ENCODE measurements at places on chromosomes 5 and 9. TPM values are rescaled to one million over a fixed set of nuclear protein-coding genes. Genes with fewer than 3 reads are reported as not detected.

Gene HAVCR2
- 30.9 TPM for total RNA-seq

Gene MYMK
- not detected for total RNA-seq

DNA sequence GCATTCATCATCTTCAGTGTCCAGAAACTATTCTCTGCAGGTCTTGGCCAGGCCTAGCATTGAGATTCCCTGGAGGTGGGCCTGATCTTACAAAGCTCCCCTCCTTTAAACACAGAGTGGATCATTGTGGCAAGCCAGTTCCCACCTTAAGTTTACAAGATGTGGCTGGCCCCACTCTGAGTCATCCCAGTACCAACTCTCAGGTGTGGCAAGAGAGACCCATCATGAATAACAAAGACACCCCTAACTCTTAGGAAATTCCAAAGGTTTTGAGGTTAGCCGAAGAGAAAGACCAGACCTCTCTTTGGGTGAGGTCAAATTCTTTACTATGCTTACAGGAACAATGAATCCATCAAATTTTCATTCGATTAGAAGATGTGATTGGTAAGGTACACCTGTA is 78.2 kb downstream of the RFK start:
- no peak overlapping the region for H3K4me3 ChIP-seq
- H3K4me1 ChIP-seq, result no peaks in the 10 kb centered on the region
- no peak overlapping the region for H3K27ac ChIP-seq
- H3K27me3 ChIP-seq, result peaks cover 1% of the 10 kb centered on the region

DNA sequence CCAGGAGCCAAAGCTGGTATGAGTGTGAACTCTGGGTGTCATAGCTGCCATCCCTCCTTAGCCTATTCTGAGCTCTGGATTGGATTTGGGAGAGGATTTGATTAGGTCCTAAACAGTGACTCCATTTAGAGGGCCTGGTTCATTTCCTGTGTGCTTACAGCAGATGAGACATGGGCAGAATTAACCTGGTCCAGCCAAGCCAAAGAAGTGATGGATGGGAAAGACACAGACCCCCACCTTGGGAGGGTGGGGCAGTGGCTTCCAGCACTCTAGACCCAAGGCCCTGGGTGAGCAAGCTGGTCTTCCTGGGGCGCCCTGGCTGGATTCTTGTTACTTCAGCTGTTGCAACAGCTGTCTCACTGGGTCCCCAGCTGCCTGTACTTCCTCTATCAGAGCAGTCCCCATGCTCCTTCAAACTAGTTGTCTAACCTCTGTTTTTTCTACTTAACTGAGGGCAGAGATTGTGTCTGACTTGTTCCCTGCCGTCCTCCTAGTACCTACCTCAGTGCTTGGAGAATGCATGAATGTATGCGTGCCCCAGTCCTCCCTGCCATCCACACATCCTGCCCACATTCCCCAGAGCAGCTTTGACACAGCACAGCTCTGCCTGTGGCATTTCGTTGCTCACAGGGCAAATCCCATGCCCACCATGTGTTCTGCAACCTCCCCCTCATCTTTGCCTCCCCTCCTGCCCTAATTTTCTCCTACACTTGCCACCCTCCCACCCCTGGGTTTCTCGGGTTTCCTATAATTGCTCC is 115.9 kb downstream of the RGS3 start:
- H3K4me1 ChIP-seq, result peaks cover 75% of the 10 kb centered on the region
- peaks cover 24% of the 10 kb centered on the region for H3K36me3 ChIP-seq

Gene MRPL50
- 10.2 TPM for total RNA-seq

Gene HARS2
- total RNA-seq, result 34.2 TPM

- H3K27me3 ChIP-seq, result no peaks in the 10 kb centered on the region
- no peak overlapping the region for H3K4me3 ChIP-seq
- no peaks in the 10 kb centered on the region for H3K4me1 ChIP-seq
- no peaks in the 10 kb centered on the region for H3K36me3 ChIP-seq
- H3K27ac ChIP-seq, result no peak overlapping the region
These were observed 1.0 kb downstream of the ZDHHC11 start for GRCh38 chr5:849651-850301.

GRCh38 chr9:33106827-33107621 is 30.6 kb upstream of the SMU1 start:
- H3K27me3 ChIP-seq, result no peaks in the 10 kb centered on the region
- H3K27ac ChIP-seq, result no peak overlapping the region
- DNase-seq, result no peak
- H3K4me3 ChIP-seq, result no peak overlapping the region
- H3K4me1 ChIP-seq, result no peaks in the 10 kb centered on the region
- H3K36me3 ChIP-seq, result peaks cover 2% of the 10 kb centered on the region

Gene NEUROG1
- not detected for total RNA-seq

- no peak overlapping the region for H3K27ac ChIP-seq
- no peak overlapping the region for H3K4me3 ChIP-seq
- peaks cover 20% of the 10 kb centered on the region for H3K4me1 ChIP-seq
- DNase-seq, result no peak
- H3K27me3 ChIP-seq, result peaks cover 7% of the 10 kb centered on the region
These were observed 4.4 kb upstream of the SSBP2 start for GRCh38 chr5:81755320-81755719.

- H3K27me3 ChIP-seq, result no peaks in the 10 kb centered on the region
- H3K36me3 ChIP-seq, result peaks cover 60% of the 10 kb centered on the region
- H3K4me1 ChIP-seq, result peaks cover 4% of the 10 kb centered on the region
- DNase-seq, result no peak
- no peak overlapping the region for H3K4me3 ChIP-seq
These were observed 124.9 kb downstream of the TTC39B start for GRCh38 chr9:15182101-15182551.

- peaks cover 2% of the 10 kb centered on the region for H3K36me3 ChIP-seq
- H3K27ac ChIP-seq, result no peak overlapping the region
- H3K27me3 ChIP-seq, result peaks cover 13% of the 10 kb centered on the region
These were observed 48.3 kb upstream of the HRH2 start for GRCh38 chr5:175609526-175609925.

Gene PRXL2C
- total RNA-seq, result 5.0 TPM

GRCh38 chr5:138752951-138753793 is at the start of gene CTNNA1:
Gene CTNNA1 (plus strand): TSS chr5:138753425. CDS start chr5:138781925, 28,500 bp downstream.
- H3K4me3 ChIP-seq, result peak within 1 kb of the TSS; percentile 75
- peak; percentile 40 for DNase-seq
- H3K4me1 ChIP-seq, result peaks cover 20% of the 10 kb centered on the region
- peak within 1 kb of the TSS; percentile 41 for H3K27ac ChIP-seq
- H3K27me3 ChIP-seq, result peaks cover 60% of the 10 kb centered on the region

GRCh38 chr9:77848404-77848803 is 183.2 kb downstream of the GNAQ start:
- H3K27me3 ChIP-seq, result no peaks in the 10 kb centered on the region
- no peaks in the 10 kb centered on the region for H3K36me3 ChIP-seq
- H3K4me3 ChIP-seq, result no peak overlapping the region
- no peak overlapping the region for H3K27ac ChIP-seq
- no peak for DNase-seq
- peaks cover 20% of the 10 kb centered on the region for H3K4me1 ChIP-seq

GRCh38 chr9:127396253-127396807 is 639 bp upstream of the SLC2A8 start:
- no peak overlapping the region for H3K27ac ChIP-seq
- H3K36me3 ChIP-seq, result no peaks in the 10 kb centered on the region
- peak overlapping the region; percentile 56 for H3K4me3 ChIP-seq

Gene PDLIM4
- not detected for total RNA-seq

Gene SH3TC2
- total RNA-seq, result not detected

- peak overlapping the region; percentile 89 for H3K27ac ChIP-seq
- H3K27me3 ChIP-seq, result no peaks in the 10 kb centered on the region
- H3K4me3 ChIP-seq, result peak overlapping the region; percentile 72
- peaks cover 91% of the 10 kb centered on the region for H3K4me1 ChIP-seq
These were observed 14.8 kb downstream of the AKNA start for GRCh38 chr9:114372921-114373448.

DNA sequence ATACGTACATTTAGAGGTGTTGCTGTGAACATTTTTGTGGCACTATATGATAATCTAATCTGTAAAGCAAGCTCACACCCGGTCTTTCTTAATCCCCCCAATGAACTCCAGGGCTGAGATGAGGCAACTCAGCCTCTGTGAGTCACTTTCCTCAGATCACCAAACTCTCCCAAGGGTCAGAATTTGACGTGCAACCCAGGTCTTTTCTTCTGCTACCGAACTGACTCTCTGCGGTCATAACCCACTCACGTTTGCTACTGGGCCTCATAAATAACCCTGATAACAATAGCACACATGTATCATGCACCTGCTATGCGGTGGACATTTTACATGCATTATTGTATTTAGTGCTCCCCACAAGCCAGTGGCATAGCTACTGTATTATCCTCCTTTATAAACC is 153.1 kb downstream of the DROSHA start:
- peaks cover 3% of the 10 kb centered on the region for H3K27me3 ChIP-seq
- no peaks in the 10 kb centered on the region for H3K4me1 ChIP-seq
- H3K27ac ChIP-seq, result no peak overlapping the region
- no peaks in the 10 kb centered on the region for H3K36me3 ChIP-seq
- no peak for DNase-seq
- H3K4me3 ChIP-seq, result no peak overlapping the region

DNA sequence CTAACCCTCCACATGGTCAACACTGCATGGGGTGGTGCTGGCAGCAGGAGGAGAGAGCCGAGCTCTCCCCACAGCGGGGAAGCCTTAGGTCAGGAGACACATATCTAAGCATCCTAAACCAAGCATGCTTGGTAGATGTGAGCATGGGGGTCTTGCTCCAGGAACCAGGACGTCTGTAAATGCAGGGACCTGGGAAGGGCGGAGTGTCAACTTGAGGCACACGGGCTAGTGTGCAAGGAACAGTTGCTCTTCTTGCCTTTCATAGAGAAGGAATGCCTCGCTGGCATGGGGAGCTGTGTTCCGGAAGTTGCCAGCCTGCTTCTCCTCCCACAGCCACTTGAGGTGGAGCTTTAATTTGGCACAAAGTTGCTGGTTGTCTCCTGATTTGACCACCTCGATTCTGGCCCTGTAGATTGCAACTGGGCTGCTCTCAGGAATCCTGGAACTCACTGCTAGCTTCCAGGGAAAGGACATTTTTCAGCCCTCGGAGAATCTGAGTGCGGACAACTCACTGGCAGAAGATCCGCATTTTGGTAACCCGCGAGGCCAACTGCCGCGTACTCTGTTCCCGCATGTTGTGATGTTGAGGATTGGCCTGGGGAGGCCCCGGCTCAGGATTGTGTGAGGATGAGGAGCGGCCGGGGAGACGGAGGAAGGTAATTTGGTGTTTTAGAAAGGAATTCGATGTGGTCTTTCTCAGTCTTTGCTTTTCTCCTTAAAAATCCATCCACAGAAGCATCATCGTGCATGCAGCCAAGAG is 370.3 kb upstream of the IRX1 start:
- no peak for DNase-seq
- no peaks in the 10 kb centered on the region for H3K27me3 ChIP-seq
- H3K4me1 ChIP-seq, result no peaks in the 10 kb centered on the region
- H3K36me3 ChIP-seq, result no peaks in the 10 kb centered on the region
- H3K27ac ChIP-seq, result no peak overlapping the region

- H3K27me3 ChIP-seq, result no peaks in the 10 kb centered on the region
- H3K27ac ChIP-seq, result no peak overlapping the region
- H3K36me3 ChIP-seq, result no peaks in the 10 kb centered on the region
- H3K4me3 ChIP-seq, result no peak overlapping the region
- H3K4me1 ChIP-seq, result no peaks in the 10 kb centered on the region
These were observed 39.7 kb downstream of the SUB1 start for GRCh38 chr5:32625106-32625505.

DNA sequence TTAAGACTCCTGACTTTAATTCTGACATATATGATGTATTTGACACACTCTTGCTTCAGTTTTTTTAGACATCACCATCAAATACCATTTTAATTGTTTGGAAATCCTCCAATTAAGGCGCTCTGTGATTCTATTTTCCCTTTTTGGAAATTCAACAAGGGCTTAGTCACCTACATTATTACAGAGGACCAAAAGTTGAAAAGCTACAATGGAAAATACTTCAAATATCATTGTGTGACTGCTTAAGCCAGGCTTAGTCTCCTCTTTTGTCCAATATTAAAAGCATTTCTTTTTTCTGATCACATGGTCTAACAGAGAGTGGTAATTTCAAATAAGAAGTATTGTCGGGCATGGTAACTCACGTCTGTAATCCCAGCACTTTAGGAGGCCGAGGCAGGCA is 160.3 kb downstream of the CEMIP2 start:
- H3K4me1 ChIP-seq, result no peaks in the 10 kb centered on the region
- no peaks in the 10 kb centered on the region for H3K36me3 ChIP-seq
- H3K27ac ChIP-seq, result no peak overlapping the region
- peaks cover 3% of the 10 kb centered on the region for H3K27me3 ChIP-seq
- DNase-seq, result no peak

DNA sequence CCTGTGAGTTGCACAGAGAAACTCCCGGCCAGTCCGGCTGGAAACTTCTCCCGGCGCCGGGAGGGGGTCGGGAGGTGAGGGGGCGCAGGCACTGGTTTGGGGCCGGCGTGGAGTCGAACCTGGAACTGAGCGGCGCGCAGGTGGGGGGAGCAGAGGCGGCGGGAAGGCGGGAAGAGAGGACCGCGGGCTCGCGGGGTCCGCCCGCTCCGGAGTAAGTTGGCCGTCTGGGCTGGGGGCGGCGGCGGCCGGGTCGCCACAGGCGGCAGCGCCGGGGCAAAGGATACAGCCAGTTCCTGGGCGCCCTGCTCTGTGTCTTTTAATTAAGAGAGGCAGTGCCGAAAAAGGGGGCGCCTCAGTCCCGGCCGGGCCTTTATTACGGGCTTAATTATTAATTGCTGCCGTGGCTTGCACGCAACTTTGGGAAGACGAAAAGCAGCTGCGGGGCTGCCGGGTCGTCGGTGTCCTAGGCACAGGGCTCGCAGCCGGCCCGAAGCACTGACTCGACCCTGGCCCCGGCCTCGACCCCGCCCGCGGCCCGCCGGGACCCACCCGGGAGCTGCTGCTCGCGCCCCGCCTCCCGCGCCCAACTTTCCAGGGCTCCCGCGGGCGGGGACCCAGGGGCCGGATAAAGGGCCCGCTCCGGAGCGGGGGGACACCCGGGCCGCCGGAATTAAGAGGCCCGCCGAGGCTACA is 1.1 kb downstream of the NTNG2 start:
- peak overlapping the region; percentile 83 for H3K4me3 ChIP-seq
- H3K36me3 ChIP-seq, result peaks cover 1% of the 10 kb centered on the region
- DNase-seq, result no peak

GRCh38 chr9:100370064-100370723 is 17.5 kb upstream of the TEX10 start:
- H3K27me3 ChIP-seq, result no peaks in the 10 kb centered on the region
- H3K27ac ChIP-seq, result no peak overlapping the region
- no peaks in the 10 kb centered on the region for H3K4me1 ChIP-seq
- H3K4me3 ChIP-seq, result no peak overlapping the region
- no peaks in the 10 kb centered on the region for H3K36me3 ChIP-seq

- no peaks in the 10 kb centered on the region for H3K4me1 ChIP-seq
- H3K36me3 ChIP-seq, result no peaks in the 10 kb centered on the region
- peaks cover 3% of the 10 kb centered on the region for H3K27me3 ChIP-seq
- no peak overlapping the region for H3K4me3 ChIP-seq
- DNase-seq, result no peak
These were observed 81.2 kb downstream of the FSTL4 start for GRCh38 chr5:133531178-133531577.
